Hypothalamus (tissue), 51 donors: ENCODE measurements at places on chromosomes 2 and 18.

DNA sequence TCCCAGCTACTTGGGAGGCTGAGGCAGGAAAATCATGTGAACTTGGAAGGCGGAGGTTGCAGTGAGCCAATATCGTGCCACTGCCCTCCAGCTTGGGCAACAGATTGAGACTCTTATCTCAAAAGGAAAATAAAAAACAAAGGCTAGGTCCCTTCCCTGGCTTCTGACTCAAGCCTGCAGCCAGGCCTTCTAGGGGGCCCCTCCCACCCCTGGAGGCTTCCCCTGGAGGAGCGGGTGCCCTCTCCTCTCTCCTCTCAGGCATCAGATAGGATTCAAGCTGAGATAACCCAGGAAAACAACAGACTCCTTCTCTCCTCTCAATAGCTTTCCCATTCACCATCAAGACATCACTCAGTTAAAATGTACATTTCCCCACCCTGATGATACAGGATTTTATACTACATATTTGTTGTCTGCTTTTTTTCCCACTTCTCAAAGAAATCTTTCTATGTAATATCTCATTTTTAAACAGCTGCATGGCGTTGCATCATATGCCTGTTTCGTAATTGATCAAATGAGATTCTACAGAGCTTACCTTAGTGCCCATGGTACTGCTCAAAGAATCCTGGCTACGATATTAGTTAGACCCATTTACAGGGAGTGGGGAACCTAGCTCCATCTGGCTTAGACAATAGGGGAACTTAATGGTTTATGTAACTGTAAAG is 20.6 kb upstream of the C2orf72 start:
- no peak for DNase-seq

- no peak for DNase-seq
These were observed 25.0 kb upstream of the SLC14A2 start for GRCh38 chr18:45590036-45590886.

GRCh38 chr2:21328177-21328576 is 204.4 kb downstream of the TDRD15 start:
- no peak for DNase-seq

GRCh38 chr18:54828986-54829385 is 709 bp downstream of the RAB27B start:
- DNase-seq: no peak

- no peak for DNase-seq
These were observed 27.8 kb upstream of the MLPH start for GRCh38 chr2:237459226-237459625.

- no peak for DNase-seq
These were observed 43.0 kb upstream of the PID1 start for GRCh38 chr2:229314117-229314516.

DNA sequence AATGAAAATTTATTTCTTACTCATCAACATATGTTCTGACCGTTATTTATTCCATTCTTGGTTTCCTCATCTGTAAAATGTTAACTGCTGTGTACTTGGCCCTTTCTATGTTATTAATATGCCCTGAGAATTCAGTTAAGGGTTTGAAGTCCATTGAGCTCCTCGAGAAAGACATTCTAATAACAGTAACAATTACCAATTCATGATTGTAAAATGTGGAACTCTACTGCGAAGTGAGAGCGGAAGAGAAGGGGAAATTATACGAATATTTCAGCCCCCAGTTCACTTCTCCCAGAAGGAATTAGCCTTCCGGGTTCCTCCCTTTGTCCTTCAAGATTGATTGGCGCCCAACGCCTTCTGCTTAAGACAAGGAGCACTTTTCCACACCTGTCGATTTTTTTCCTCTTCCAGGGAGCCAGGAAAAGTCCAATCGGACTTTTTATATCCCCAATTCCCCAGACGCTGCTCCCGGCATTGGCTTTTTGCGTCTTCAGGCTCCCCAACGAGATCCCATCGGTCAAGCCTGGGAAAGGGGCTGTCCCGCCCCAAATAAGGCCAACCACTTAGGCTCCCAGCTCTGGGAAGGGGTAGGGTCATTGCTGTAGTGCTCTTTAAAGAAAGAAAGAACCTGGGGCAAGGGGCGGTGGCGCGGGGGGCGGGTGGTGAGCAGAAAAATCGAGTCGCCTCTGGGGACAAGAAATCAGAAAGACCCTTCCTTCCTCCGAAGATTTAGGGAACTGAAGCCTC is 1.6 kb downstream of the DSC2 start:
- DNase-seq: no peak

DNA sequence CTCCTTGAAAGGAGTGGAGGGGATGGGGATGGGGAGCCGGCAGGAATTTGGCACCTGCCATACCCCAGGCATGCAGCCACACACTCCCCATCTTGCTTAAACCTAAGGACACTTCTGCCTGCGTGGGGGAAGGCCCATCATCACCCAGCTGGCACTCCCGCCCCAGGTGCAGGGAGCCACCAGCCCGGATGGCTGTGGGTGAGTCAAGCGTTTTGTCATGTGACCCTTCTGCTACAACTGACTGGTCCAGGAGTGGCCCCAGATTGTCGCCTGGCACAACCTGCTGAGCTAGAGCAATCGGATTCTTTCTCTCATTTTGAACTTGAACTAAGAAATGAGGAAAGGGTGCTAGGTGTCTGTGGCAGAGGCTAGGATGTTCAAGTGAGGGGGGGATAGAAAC is 61.3 kb downstream of the TSN start:
- no peak for DNase-seq

DNA sequence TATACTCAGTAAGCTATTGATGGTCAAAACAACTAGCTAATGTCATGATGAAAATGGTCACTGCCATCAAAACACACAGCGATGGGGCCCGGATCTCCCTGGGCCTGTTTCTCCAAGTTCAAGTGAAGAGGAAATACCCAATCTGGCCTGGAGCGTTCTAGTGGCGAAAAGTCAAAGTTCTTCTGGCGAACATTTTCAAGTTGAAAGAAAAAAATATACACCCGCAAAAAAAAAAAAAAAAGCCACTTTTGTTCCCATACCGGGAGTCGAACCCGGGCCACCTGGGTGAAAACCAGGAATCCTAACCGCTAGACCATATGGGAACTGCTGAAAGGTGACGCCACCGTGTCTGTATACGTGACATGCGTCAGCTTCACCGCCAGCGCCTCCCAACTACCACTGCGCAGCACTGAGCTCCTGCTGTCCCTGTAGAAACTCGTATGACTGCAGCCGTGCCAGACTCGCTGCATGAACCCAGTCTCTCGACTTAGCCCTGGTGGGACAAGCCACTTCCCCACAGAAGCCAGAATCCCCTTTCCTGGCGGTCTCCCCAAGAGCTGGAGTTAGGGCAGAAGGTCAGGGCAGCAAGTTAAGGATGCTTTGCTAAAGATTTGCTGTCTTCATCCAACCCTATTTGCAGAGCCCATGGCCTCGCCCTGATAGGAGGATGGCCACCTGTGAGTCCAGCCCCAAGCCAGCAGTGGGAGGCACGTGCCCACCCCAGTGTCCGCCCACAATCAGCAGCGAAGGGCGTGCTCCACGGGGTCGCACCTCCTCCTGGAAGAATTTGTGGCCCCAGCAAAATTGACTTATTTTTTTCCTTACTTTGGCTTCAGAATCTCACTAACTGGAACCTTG is 5.6 kb upstream of the IMP4 start:
- DNase-seq: no peak

- DNase-seq: no peak
These were observed at the start of gene NXPH2 for GRCh38 chr2:138779781-138780445. NXPH2 (minus strand) TSS chr2:138780390; CDS start chr2:138780241, 149 bp downstream.

- DNase-seq: no peak
These were observed 73.9 kb upstream of the SOX11 start for GRCh38 chr2:5618271-5618670.

GRCh38 chr2:201057715-201058248 is 13.7 kb downstream of the HYCC2 start:
- DNase-seq: no peak

DNA sequence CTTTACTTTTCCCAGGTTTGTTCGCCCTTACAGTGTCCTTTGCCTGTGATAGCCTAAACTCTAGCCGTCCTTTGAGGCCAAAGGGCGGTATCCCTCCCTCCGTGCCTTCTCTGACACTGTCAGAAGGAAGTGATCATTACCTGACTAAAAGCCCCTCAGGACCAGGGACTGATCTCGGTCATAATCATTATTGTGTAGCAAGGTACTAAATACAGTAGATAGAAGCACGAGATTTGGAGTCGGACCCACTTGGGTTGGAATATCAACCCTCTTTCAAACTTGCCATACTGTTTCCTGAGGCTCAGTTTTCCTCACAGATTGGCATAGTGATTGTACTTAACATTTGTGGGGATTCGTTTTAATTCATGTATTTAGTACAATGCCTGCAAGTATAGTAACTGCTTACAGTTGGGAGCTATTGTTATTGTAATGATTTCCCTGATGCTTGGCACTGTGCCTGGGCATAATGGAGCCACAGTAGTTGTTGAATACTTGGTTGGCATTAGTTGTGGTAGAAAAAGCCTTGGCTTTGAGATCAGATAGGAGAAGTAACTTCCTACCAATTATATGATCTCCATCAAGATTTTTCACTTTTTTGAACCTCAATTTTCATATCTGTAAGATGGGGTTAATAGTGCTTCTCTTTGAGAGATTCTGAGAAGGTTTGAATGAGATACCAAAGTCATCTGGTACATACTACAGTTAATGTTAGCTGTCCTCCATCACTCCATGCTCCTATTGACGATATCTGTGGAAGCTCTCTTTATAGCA is 836 bp downstream of the STK11IP start:
- no peak for DNase-seq

GRCh38 chr2:17878281-17879136 is at the start of gene KCNS3:
KCNS3 (plus strand) TSS chr2:17878667; CDS start chr2:17931009, 52,342 bp downstream.
- DNase-seq: no peak

DNA sequence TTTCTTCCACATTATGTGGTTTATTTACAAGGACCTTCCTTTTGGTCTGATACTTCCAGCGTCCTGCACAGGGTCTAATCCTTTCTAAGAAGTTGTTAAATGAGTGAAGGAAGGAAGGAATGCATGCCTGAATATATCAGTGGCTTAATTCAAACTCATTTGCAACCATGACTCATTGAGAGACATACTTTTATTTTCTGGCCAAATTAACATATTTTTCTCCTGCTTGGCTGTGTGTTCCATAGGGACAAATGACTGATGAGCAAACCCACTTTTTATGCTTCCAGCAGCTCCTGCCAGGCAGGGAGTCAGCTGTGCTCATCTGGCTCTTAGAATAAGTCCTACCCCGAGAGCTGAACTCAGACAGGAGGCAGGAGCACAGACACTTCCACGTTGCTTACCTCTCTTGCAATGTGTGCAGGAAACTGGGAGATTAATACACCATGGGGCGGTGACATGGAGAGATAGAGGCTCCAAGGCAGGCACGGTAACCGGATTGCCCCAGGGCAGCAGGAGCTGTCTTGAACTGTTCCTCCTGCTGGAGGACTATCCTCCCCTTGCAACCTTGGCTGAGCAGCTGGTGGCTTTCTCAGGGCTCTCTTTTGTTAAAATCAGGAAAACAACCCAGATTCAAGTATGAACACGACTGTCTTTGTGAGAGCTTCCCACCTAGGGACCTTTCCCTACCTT is 667.5 kb upstream of the HS6ST1 start:
- no peak for DNase-seq
